Activated CD4-positive, alpha-beta T cell treated with anti-CD3 and anti-CD28 coated beads, Interleukin-2, amount 50 U/mL, for 1 hour (primary cell): ENCODE measurements at places on chromosomes 16 and 17.

GRCh38 chr16:47858333-47858982, 297.3 kb downstream of the ABCC12 start:
- DNase-seq: no peak

DNA sequence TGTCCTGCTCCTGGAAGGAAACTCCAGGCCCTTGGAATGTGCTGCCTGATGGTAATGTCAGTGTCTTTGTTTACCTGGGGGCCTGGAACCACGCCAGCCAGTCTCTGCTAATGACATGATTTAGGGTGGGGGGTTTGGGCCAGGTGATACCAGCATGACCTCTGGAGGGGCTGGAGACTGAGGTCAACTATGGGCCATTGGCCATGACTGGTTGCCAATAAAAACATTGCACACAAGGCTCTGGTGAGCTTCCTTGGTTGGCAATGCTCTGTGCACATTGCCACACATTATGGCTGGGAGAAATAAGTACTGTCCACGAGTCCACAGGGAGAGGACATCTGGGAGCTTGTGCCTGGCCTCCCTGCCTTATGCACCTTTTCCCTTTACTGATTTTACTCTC, 52.5 kb downstream of the LITAF start:
- no peak for DNase-seq

DNA sequence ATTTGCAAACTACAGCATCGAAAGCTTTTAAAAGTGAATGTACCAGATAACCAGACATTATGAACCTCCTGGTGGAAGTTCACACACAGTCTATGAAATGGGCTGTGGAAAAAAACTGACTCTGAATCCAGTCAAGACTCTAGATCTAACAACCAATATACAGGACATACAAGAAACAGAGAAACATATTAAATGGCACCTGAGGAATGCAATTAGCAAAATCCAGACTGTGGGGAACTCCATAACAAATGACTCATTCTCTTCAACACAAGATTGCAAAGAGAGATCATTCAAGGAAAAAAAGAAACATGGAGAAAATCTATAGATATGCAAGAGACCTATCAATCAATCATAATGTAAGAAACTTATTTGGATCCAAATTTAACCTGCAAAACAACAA, 119.0 kb downstream of the MYO1D start:
- no peak for DNase-seq

GRCh38 chr16:16093628-16094332, 129.5 kb downstream of the ABCC6 start:
- no peak for DNase-seq

- DNase-seq: no peak
Measured at GRCh38 chr17:59437791-59438281, 106.4 kb downstream of the YPEL2 start.

DNA sequence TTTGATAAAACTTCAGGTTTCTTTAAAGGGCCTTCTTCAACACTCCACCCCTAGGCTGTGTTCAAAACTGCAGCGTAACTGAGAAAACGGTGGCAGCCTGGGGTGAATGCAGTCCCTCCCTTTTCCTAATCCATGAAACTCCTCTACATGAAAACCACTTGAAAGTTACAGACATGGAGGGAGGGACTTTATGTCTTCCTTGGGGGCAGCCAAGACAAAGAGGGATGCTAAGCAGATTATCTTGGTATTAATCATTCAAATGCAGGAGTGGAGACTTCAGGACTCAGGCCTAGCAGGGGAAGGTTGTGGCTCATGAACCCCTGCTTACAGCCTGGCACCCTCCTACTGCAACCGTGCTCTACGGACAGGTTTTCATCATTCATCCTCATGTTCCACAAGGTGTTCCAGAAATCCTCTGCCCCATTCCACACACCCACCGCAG, 46.8 kb downstream of the RNF112 start:
- no peak for DNase-seq

DNA sequence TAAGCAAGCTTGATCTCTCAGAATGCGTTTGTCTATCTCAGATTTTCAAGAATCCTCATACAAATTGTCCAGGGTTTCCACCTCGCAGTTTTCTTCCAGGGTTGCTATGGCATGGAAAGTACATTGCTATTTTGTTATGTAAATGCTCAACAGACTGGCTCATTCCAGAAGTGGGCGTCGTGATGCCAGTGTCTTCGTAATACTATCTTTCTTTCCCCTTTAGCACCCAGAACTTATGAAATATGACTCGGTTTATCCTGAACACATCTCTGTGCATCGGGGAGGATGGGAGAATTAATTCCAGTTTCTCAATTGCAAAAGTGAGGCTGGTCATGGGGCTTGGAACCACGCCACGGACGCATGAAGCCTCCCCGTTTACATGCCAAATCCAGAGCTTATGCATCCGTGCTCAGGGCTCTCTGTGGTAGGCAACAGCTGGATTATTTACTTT, 405.0 kb downstream of the WWOX start:
- no peak for DNase-seq

GRCh38 chr16:12067714-12068401, 91.3 kb downstream of the SNX29 start:
- DNase-seq: no peak

DNA sequence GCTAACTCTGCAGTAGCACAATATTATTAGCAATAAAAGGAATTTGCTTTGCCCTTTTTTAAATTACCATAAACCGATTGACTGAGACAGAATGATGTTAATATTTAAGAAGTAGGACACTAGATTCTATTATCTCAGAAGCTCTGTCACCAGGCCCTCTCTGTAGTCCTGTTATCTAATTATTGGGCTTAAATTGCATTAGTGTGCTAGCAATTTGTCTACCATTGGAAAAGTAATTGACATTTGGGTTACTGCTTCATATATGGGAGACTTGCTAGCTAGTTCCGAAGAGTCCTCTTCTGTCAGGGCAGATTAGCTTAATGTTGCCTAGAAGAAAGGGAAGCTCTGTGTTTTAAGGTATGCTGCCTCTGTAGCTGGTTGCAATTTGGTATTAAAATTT, 1107.3 kb upstream of the EEF2KMT start:
- no peak for DNase-seq

DNA sequence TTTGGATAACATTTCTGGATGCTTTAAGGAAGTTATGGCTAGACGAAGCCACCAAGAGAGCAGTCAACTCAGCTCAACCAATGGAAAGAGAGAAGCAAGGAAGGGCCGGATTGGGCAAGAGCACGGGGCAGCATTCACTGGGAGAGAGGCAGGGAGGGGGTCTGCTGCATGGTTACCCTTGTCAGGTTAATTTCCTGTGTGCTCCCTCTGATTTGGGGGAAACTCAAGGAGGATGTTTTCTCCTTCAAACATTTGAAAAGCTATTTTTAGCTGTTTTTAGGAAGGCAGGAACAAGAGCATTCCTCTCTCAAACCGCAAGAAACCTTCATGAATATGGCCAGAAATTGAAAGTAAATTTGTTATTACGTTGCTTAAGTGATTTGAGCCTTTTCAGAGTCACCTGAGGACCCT, 118.5 kb upstream of the ZFHX3 start:
- no peak for DNase-seq

DNA sequence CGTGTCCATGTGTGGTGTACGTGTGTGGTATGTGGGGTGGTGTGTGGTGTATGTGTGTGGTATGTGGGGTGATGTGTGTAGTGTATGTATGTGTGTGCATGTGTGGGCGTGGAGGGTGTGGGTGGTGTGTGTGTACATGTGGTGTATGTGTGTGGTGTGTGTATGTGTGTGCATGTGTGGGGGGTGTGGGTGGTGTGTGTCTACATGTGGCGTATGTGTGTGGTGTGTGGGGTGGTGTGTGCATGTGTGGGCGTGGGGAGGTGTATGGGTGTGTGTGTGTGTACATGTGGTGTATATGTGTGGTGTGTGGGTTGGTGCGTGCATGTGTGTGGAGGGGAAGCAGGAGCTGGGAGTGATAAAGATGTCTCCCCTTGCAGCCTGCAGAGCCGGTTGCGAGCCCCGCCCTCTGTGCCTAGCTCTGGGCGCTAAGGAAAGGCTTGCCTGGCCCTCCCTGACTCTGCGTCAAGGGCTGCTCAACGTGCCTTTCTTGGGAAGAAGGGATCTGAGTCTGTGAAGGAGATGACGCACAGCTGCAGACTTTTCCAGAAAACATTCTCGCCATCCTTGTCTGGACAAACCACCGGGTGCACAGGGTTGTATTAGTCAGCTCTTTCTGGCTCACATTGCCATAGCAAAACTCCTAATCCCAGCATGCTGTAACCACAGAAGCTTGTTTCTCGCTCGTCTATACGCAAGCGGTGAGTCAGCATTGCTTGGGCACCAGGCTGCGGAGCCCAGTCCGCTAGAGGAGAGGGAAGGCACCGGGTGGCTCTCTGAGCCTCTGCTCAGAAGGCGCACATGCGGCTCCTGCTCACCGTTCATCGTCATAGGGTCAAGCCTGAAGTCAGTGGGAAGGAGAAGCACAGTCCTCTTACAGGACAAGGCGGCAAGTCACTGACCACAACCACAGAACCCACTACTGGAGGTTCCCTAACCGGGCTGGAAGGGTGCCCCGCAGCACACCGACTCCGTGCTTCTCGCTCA, 2.0 kb upstream of the CD300H start:
- no peak for DNase-seq

DNA sequence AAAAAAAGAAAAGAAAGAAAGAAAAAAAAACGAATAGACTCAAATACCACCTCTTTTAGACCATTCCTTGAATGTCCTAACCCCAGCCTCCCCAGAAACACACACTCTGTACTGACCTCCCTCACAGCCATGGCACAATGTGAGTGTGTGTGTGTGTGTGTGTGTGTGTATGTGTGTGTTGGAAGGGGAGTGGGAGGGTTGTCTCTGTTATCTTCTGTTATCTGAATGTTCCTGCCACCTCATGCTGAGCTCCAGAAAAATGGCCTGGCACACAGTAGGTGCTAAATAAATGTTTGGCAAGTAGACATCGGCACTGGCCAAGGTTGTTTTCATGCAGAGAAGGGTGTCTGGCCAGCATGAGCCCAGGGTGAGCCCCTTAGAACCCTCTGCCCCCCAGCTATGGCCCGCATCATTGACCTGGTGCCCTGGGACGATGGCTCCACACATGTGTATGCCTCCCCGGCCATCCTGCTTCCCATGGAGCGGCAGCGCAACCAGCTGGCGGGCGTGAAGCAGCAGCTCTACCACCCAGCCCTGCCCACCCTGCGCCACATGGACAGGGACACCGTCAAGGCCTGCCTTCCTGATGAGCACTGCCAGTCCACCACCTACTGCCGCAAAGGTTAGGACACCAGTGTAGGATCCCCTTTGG, 6.6 kb upstream of the CNGB1 start:
- DNase-seq: no peak

DNA sequence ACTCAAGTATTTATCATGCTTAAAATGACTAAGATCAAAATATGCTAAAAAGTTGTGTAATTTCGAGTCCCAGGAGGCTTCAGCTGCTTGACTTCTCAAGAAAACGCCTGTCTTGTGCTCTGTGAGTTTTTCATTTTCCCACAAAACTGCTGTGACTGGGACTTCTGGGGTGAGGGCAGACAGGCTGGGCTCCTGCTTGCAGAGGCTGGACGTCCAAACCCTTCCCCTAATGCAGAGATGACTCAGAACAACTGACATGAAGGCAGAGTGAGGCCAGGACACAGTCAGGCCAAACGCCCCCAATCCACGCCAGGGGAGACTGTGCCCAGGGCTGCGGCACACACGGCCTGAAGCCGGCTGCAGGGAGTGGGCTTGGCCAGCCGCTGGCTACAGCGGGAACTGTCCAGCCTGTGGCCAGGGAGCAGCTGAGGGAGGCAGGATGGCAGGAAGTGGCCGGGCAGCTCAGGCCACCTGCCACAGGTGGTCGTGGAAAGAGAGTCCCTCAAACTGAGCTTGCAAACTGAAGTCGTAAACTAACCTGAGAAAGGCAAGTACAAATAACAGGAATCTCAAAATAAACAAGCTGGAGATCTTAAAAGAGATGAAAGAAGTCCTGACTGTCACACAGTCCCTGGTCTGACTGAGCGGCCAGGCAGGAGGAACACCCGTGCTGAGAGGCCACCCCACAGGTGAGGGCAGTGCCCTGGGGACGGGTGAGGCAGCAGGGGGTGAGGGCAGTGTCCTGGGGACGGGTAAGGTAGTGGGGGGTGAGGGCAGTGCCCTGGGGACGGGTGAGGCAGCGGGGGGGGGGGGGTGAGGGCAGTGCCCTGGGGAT, 21.3 kb upstream of the HEXD start:
- no peak for DNase-seq

- DNase-seq: no peak
Measured at GRCh38 chr17:42233156-42233555, 38.9 kb upstream of the GHDC start.

GRCh38 chr16:77943801-77944200, 78.5 kb upstream of the CLEC3A start:
- DNase-seq: no peak

GRCh38 chr17:6177941-6178694, 107.9 kb downstream of the WSCD1 start:
- DNase-seq: no peak

- no peak for DNase-seq
Measured at GRCh38 chr17:66976781-66977201, 12.3 kb downstream of the CACNG4 start.

- no peak for DNase-seq
Measured at GRCh38 chr17:30031214-30031869, 85.3 kb upstream of the NSRP1 start.

GRCh38 chr16:10922328-10923145, 19.7 kb downstream of the DEXI start:
- DNase-seq: no peak

DNA sequence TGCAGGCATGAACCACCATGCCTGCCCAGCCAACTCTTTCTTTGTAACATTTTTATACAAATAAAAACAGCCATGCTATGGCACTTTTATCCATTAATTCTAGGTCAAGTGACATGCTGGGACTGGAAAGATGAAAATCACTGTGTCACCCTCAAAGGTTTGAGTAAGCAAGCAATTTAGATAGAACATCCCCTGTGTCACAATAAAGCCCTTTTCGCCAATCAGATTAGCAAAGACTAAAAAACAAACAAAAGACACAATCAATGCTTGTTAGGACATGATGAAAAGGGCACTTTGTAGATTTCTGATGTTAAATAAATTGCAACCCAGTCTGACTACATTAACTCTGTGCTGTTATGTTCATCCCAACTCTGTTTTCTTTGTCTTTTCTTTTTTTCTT, 26.4 kb downstream of the CHP2 start:
- DNase-seq: no peak

- DNase-seq: no peak
Measured at GRCh38 chr17:77916703-77917481, 41.6 kb upstream of the TNRC6C start.

DNA sequence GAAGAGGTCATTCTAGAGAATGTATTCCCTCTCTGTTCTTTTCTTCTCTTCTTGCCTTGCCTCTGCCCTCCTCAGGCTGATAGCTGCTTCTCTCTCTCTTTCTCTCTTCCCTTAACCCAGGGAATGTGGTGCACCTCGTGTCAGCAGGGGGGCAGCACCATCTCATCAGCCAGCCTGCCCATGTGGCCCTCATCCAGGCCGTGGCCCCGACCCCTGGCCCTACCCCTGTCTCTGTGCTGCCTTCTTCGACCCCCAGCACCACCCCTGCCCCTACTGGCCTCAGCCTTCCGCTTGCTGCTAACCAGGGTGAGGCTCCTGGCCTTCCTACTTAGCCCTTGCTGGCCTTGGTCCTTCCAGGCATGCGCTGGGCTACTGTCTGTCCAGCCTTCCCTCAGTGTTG, 23.5 kb downstream of the SRCAP start:
- no peak for DNase-seq

GRCh38 chr17:81917565-81918332, at the start of gene SIRT7:
Gene SIRT7 (minus strand): TSS chr17:81918176. CDS start chr17:81918131, 45 bp downstream.
- peak; percentile 80 for DNase-seq

GRCh38 chr17:77404812-77405581, 264.2 kb downstream of the SEC14L1 start:
- peak; percentile 78 for DNase-seq

GRCh38 chr17:76641501-76641900, 2.1 kb downstream of the ST6GALNAC1 start:
- no peak for DNase-seq

GRCh38 chr17:42525221-42525620, 10.8 kb upstream of the NAGLU start:
- DNase-seq: no peak
